Stimulated activated CD4-positive, alpha-beta T cell treated with anti-CD3 and anti-CD28 coated beads, TNF-alpha, amount 100 ng/mL, for 24 hours (primary cell): ENCODE measurements at places on chromosomes 1 and 21.

DNA sequence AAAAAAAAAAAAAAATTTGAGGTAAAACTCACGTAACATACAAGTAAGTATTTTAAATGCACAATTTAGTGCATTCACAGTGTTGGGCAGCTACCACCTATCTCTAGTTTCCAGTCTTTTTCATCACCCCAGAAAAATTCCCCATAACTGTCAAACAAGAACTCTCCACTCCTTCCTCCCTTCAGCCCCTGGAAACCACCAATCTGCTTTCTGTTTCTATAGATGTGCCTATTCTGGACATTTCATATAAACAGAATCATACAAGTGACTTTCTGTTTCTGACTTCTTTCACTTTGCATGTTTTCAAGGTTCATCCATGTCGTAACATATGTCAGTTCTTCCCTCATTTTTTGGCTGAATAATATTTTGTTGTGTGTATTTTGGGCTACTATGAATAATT lies 24.9 kb upstream of the ETS2 start:
- DNase-seq, result no peak

- DNase-seq, result no peak
These were observed 115.1 kb upstream of the JUN start for GRCh38 chr1:58898739-58899586.

DNA sequence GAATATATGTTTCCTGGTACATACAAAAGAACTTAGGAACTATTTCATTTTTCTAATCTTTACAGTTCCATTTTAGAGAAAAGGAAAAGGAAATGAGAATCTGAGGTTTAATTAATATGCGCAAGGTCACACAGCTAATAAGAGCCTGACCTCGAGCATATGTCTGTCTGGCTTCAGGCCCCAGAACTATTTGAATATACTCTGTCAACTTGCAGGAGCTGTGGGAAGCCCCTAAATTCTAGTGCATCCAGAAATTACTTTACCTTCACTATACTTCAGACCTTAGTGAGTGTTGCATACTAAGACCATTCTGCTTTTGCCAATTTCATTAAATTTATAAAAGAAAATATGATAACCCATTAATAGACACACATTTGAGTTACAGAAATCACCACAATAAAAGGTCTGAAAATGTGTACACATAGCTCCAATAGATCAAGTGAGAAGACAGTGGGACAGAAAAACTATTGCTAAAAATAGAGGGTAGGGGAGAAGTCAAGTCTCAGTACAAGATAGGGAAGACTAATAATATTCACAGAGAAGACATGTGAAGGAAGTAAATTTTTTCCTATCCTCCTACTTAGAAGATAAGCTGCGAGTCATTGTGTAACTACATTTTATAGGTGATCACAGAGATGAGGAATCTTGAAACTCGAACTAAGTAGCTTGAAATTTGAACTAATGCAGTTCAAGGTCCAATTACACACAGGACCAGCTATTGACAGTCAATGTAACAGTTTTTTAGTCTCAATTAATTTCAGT lies 3.8 kb downstream of the RGS13 start:
- no peak for DNase-seq

DNA sequence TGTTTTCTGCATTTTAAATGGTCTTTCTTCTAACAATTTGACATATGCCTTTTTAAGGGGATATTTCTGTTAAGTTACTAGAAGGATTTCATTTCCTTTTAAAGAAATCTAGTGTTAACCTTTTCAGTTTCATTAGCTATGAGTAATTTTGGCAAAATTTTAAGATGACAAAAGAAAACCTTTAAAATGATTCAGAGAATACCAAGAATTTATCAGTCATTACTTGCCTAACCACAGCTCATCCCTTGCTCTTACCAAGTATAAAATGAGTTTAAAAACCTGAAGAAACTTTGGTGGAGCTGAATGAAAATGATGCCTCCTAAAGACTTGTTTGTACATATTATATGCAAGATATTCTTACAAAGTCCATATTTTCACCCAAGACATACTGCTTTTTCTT lies 101.7 kb downstream of the NEK7 start:
- no peak for DNase-seq

GRCh38 chr1:234997201-234997895 lies 131.3 kb downstream of the TOMM20 start:
- no peak for DNase-seq
